ENCODE measurements at places on chromosomes 13 and 19.

DNA sequence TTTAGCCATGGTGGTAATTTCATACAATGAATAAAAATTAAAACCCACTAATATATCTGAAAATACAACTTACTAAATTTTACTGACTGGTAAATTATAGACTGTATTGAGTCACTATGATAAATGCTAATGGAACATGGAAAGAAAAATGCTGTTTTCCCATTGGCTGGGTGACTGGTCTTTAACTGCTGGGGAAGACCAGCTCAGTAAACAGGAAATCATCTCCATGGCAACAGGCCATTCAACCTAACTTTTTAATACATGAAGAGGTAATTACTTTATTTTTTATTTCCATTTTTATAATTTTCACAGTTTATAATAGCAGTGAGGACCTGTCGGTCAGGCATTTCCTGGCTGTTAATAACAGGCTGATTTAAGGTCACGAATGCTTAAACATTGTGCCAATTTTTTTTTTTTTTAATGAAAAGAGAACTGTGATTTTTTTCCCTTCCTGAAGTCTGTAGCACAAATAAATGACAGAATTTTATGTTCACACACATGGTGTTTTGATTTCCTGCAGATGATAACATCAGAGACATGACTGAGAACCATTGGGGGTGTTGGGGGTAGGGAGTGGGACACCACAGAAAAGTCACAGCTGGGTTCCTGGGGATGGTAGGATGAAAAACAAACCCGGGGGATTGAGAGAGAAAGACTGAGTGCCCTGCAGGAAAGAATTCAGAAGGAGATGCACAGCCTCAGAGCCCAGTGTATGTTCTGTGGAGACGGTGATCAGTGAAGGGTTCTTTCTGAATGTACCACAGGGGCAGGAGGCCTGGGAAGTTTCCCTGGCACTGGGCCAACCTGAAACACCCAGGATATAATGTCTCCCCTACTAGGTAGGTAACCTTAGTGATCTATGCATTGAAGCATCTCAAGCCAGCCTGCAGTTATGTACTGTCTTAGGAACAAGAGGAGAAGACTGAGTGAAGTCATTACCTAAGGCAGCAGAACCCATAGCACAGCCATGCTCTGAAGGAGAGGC lies 297.1 kb downstream of the COG6 start:
- DNase-seq, result no peak

GRCh38 chr19:35153701-35154524 lies 622 bp upstream of the FXYD5 start:
- no peak for DNase-seq

- no peak for DNase-seq
These were observed 35.7 kb downstream of the TFDP1 start for GRCh38 chr13:113620036-113620796.

DNA sequence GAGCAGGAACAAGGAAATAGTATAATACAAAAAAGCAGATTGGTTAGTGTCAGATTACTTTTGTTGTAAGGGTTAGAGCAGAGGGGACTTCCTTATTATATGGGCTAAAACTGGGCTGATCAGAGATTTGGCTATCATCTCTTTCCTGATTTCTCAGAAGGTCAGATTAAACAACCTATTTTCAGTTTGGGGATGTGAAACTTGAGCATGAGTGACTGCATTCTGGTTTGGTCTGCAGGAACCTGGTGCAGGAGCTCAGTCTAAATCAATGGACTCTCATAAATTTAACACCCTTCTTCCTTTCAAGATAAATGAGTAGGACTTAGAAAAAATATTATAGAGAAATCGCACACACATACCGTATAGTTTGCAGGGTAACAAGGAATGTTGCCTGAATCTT lies 12.9 kb upstream of the RFXAP start:
- no peak for DNase-seq

DNA sequence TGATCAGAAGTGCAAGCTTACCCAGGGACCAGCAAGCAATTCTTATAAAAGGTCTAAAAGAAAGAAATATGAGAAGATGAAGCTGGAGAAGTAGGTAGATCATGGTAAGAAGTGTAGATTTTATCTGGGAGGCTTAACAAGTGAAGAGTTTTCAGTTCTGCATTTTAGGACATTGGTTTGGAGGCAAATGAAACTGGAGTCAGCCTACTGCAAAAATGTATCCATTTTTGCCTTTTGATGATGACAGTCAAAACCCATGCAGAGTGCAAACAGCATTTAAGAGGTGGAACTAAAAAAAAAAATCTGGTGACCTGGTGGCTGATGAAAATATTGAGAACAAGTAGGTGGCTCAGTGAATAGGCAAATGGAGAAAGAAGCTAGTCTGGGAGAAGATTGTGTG lies 216.9 kb downstream of the DNAJC15 start:
- no peak for DNase-seq

GRCh38 chr13:30735872-30736175 lies 481 bp downstream of the ALOX5AP start:
- DNase-seq, result no peak

GRCh38 chr13:44403461-44404056 lies 29.9 kb downstream of the SERP2 start:
- DNase-seq, result no peak

DNA sequence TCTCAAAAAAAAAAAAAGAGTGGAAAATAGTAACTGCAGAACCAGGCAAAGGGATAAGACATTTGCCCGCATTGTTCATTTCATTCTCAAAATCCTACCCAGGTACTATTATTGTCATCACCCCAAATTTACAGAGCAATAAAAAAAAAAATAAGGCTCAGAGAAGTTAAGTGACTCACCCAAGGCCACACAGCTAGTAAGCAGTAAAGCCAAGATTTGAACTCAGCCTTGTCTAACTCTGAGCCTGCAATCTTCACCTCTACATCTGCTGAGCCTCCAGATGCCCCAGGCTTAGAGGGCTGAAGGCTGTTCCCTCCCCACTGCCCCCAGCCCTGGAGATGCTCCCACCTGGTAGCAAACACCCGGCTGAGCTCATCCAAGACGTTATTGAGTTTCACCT lies 61.0 kb downstream of the UNC13A start:
- DNase-seq, result no peak

GRCh38 chr13:33629605-33630360 lies 188.2 kb upstream of the RFC3 start:
- DNase-seq, result no peak

DNA sequence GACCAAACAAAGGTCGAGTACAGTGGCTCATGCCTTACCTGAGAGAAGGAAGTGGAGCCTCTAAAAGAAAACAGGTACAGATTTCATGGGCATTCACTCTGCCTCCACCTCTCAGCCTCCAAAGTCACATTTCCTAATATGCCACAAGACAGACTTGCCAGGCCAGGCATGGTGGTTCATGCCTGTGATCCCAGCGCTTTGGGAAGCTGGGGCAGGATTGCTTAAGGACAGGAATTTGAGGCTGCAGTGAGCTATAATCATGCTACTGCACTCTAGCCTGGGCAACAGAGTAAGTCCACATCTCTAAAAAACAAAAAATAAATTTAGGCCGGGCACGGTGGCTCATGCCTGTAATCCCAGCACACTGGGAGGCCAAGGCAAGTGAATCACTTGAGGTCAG lies 10.9 kb upstream of the DNMT1 start:
- DNase-seq, result no peak

GRCh38 chr13:46235286-46235685 lies 23.6 kb downstream of the LRRC63 start:
- DNase-seq, result no peak

- no peak for DNase-seq
These were observed 6.4 kb downstream of the LATS2 start for GRCh38 chr13:21055016-21055415.

GRCh38 chr19:30936276-30936675 lies 413.0 kb downstream of the TSHZ3 start:
- no peak for DNase-seq

DNA sequence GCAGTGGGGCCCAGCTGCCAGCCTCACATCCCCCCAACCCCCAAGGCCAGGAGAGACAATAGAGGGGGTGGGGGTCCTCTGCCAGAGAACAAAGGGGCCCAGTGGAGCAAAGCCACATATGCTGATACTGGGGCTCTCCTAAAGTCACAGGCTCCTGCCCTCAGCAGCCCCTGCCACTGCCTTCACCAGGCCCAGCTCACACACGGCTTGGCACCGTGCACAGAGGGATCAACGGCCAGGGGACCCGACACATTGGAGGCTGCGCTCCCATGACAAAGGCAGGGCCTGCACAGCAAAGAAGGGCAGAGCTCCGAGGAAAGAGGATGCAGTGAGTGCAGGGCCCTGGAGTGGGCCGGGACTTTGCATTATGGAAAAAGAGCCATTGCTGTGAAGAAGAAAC lies 146.4 kb downstream of the KDM4B start:
- no peak for DNase-seq

DNA sequence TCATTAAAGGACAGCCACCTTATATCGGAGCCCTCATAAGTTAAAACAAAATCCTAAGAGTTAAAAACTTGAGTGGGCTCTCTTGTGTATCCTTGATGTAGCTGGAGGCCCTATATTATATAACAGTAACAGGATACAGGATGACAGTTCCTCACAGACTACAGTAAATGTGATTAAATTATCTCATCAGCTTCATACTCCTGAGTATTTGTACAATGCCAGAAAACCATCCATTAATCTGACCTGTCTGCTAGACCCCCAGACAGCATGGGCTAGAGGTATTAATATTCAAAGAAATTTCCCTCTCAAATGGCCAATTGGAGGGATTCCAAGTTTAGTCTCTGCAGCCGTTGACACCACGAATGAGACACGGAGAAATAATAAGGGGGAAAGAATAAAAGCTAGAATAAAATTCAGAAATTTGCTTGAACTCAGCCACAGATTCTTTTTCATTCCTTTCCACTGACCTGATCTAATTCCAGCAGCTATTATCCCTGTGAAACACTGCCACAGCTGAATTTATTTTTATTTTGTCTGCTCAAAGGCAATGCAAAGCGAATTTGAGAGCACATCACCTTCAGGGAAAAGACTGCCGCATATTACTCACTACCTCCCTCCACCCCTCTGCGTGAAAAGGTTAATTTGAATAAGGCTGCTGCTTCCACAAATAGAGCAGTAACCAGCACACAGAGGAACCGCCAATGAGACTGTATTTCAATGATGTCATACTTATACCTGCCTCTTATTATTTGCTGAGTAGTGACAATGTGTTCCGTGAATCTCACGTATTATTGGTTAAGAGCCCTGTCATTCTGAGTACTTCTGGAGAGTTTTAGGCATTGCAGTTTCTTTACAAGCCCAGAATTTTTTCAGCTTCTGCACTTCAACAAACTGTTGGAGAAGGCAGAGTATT lies 155.9 kb upstream of the KLF12 start:
- no peak for DNase-seq

- DNase-seq, result no peak
These were observed 21.2 kb downstream of the SULT2B1 start for GRCh38 chr19:48573163-48573505.

DNA sequence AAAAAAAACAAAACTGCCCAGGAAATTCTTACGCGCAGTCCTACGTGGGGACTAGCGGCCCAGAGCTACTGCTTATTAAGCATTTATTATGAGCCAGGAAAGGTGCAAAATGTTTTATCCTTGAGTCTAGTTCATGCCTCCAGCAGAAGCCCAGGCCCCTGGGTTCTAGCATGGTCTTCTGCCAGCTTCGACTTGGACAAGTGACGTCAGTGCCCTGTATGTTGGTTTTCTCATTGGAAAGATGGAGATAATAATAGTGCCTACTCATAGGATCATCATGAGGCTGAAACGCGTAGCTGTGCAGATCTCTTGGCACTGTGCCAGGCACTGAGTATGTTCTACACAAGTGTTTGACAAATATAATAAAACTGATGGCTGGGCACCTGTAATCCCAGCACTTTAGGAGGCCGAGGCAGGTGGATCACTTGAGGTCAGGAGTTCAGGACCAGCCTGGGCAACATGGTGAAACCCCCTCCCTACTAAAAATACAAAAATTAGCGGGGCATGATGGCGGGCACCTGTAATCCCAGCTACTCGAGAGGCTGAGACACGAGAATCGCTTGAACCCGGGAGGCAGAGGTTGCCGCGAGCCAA lies 12.4 kb upstream of the SULT2B1 start:
- DNase-seq, result no peak

DNA sequence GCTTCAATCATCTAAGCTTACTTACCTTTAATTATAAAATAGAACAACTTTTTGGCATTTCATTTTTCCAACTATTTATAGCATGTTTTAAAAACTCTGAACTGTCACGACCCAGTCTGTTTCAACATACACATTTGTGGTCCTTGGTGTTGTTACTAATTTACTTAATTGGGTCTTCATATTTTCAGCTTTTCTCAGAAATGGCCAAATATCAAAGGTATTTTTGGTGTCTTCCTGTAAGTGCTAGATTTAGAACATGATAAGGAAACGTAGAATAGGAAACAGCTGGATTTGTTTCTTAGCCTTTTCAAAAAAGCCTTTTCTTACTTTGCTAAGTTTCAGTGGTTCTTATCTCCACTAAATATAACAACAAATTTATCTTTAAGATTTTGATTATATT lies 11.4 kb downstream of the LPAR6 start:
- no peak for DNase-seq

DNA sequence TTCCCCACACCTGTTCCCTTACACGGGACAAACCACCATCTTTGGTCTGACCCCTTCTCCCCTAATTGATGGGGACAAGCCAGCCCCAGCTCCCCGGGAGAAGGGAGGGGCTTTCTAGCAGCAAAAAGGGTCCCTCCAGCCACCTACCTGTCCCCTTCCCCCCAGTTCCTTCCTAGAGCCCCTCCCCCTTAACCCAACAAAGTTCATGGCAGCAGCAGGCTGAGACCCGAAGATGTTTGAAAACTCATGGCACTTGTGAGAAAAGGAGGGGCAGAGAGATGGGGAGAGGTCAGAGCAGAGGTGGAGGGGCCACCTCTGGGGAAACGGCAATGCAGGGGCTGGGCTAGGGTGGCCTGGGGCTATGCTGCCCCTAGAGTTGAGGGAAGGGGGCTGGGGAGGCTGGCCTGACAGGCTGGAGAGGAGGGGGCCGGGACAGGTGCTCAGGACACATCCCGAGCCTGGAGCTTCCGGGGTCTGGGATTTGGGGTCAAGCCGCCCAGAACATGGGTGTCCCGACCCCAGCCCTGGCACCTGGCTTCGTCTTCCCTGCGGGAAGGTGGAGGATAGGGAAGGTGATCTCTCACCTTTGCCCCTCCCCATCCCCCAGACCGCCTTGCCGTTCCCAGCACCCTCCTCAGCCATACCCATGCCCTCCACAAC lies 12.5 kb upstream of the ASF1B start:
- DNase-seq, result no peak

- no peak for DNase-seq
These were observed 58.6 kb downstream of the ERCC5 start for GRCh38 chr13:102904408-102904862.

DNA sequence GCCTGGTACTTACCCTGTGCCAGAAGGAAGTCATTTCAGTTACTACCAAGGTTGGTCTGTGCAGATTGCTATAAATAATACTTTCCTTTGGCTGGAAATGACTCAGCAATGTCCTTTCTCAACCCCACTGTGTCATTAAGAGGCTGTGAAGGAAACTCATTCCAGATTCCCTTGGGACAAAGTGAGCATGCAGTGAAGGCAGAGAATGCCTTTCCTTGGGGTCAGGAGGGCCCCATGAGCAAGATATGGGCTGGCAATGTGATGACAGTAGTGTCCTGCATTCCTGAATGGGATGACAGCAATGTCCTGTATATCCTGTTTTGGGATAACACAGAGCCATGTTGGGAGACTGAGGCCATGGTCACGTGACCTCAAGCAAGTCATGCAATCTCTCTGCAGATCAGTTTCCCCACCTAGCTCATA lies 213.1 kb upstream of the TMTC4 start:
- no peak for DNase-seq

Measured in esophagus squamous epithelium (tissue), 5 donors.